ENCODE measurements at places on chromosomes 2 and 18.

DNA sequence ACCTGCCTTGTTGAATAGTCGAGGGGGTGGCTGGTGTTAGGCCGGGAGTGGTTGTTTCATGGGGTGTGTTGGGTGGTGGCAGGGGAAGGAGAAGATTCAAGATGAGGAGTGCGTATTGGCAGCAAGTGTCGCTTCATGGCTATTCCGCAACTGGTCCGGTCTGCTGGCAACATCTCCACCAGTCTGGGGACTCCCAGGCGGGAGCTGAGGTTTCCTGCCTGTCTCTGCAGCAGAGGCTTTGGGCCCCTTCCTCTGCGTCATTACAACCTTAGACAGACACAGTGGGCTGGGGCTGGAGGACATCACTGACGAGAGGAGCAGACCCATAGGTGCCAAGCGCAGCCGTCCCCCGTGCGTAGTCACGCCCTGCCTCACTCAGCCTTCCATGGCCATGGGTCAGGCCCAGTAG is 64.0 kb upstream of the MCFD2 start:
- no peak for DNase-seq

- DNase-seq: no peak
Measured at GRCh38 chr2:42199002-42199401, 29.8 kb downstream of the EML4 start.

DNA sequence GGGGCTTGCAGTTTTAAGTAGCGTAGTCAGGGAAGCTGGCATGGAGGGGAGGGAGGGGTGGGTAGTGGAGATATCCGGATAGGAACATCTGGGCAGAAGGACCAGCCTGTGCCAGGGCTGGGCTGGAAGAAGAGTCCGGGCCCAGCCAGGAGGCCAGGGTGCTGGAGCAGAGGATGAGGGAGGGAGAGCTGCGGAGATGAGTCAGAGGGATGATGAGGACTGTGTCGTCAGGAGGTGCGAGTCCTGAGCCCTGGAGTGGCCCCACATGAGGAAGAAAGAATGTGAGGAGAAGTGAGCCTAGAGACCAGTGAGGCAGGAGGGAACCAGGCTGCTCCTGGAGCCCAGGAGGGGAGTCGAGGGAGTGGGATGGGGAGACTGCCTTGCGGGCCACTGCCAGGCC is 82.4 kb downstream of the CTIF start:
- DNase-seq: no peak

GRCh38 chr2:26637811-26638310 is 3.3 kb downstream of the CIB4 start:
- DNase-seq: no peak

Measured in pulmonary artery endothelial cell (primary cell).